Stimulated activated CD8-positive, alpha-beta memory T cell treated with anti-CD3 and anti-CD28 coated beads, Interleukin-4, amount 100 ng/mL, for 4 hours (primary cell): ENCODE measurements at places on chromosomes 13 and 19.

DNA sequence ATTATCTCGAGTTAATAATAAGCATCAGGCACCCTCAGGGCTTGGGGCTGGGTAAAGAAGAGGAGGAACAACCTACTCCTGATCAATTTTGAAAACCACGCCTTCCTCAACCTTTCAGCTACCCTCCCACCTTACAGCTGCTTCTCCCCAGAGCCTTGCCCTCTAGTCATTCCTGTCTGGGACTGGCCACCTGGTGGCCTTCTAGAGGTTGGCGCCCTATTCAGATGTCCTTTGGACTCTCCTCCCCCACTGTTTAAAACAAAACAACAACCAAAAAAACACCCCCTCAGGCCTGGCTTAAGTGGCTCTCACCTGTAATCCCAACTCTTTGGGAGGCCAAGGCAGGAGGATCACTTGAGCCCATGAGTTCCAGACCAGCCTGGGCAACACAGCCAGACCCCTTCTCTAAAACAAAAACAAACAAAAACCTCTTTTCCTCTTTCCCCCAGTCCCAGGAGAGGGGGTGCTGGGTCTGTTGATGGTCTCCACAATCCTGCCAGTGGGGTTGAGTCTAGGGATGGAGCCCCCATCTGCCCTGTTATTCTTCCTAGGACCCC, 62.3 kb downstream of the CCDC70 start:
- no peak for DNase-seq

DNA sequence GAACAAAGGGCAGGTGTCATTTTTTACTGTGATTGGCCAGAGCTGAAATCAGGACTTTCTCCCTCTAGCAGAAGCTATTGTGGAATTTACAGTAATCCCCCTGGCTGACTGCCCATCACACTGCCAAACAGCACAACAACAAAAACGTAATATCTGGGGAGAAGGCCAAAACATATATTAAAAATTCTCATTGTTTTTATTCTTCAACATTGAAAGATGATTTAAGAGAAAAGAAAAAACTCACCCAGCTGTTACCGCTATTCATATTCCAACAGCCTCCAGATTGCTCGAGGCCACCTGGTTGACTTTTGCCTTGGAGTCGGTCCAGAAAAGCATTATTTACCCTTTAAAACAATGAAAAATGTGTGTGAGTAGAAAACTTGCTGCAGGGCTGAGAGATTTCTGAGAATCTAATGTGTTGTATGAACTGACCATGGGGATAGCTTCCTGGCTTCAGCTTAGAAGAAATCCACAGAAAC, 97.2 kb downstream of the EPSTI1 start:
- no peak for DNase-seq

- DNase-seq, result no peak
These were observed 599 bp upstream of the ZNF784 start for GRCh38 chr19:55625004-55625326.

- DNase-seq, result no peak
These were observed 15.9 kb downstream of the MLLT1 start for GRCh38 chr19:6263735-6264444.

- DNase-seq, result no peak
These were observed at the start of gene WTIP for GRCh38 chr19:34480971-34481841. TSS of gene WTIP (plus strand) at chr19:34481758. CDS start at chr19:34481975, 217 bp downstream.

- DNase-seq, result no peak
These were observed 17.8 kb upstream of the CACNG8 start for GRCh38 chr19:53944933-53945332.

- DNase-seq, result peak; percentile 8
These were observed 1.8 kb downstream of the ETHE1 start for GRCh38 chr19:43524922-43525835.

DNA sequence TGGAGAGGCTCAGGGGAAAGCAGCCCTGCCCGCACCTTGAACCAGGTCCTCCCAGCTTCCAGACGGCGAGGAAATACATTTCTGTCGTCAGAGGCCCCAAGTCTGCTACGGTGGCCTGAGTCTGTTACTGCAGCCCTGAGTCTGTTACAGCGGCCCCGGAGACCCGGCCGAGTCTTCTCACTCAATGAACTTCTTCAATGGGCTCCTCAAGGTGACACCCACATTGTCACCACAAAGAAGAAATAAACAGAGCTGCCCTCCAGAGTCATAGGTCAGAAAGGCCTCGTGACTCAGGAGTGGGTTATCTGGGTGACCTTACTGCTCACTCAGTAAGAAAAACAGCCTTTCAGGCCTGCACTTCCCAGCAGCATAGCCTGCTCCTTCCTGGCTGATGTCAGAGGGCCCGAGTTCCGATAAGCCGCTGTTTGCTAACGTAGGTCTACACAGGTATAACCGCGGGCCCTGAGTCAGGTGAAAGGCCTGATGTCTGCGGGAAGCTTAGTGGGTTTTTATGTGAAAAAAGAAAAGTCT, 66.9 kb upstream of the TM9SF2 start:
- DNase-seq, result peak; percentile 52

GRCh38 chr19:3670796-3671679, 29.2 kb downstream of the PIP5K1C start:
- no peak for DNase-seq

GRCh38 chr19:37963190-37963936, 56.4 kb downstream of the SIPA1L3 start:
- no peak for DNase-seq

DNA sequence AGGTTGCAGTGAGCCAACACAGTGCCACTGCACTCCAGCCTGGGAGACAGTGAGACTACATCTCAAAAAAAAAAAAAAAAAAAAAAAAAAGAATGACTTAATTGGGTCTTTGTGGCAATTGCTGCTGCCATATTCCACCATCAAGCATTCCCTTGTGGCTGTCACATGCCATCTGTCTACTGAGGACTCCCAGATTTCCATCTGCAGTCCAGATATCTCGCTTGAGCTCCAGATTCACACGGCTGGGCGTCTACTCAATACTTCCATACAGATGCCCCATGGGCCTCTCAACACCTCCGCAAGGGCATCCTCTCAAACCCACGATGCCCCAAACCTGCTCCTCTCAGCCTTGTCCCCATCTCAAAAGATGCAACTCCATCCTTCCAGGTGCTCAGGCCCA, 12.9 kb downstream of the TMEM143 start:
- DNase-seq, result no peak

- no peak for DNase-seq
These were observed 17.2 kb upstream of the USPL1 start for GRCh38 chr13:30600496-30600895.

GRCh38 chr13:93774506-93774905, 547.9 kb downstream of the GPC6 start:
- no peak for DNase-seq

DNA sequence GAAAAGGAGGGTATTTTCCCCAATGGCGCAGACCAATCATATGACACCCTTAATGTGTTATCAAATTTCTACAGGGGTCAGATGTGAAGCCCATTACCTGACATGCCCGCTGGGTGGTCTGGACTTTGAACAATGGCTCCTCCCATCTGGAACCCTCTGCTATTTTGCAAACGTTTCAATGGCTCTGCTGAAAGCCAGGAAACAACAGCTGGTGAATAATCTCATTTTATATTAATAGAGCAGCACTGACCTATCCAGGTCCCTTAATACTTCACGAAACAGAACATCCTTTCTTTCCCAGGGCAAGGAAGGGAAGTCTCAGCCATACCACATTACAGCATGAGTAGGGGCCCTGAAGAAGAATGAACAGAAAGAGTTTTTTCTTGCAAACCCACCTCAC, 20.3 kb upstream of the KPNA3 start:
- no peak for DNase-seq

DNA sequence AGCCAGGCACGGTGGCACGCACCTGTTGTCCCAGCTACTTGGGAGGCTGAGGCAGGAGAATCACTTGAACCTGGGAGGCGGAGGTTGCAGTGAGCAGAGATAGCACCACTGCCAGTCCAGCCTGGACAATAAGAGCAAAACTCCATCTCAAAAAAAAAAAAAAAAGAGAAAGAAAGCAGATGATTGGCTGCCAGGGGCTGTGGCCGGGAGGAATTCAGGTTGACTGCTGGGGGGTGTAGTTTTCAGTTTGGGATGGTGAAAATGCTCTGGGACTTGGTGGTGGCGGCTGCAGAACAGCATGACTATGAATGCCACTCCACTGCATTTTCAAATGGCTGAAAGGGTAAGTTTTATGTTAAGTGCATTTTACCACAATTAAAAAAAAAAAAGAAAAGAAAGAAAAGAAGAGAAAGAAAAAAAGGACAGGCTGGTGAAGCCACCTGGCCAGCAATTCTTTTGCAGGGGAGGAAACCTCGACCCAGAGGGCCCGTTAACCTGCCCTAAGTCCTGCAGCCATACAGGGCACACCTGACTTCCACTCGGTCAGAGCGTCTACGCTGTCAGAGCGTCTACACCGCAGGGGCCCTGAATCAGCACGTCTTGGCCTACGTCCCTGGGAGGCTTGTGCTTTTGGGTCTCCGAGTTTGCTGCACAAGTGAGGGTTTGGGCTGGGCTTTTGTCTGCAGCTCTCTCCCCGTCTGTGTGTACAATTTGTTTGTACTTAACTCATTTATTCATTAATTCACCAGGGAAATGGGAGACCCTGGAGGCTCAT, 3.6 kb downstream of the ISOC2 start:
- no peak for DNase-seq

- DNase-seq, result no peak
These were observed 5.6 kb upstream of the CCDC70 start for GRCh38 chr13:51856027-51856736.

DNA sequence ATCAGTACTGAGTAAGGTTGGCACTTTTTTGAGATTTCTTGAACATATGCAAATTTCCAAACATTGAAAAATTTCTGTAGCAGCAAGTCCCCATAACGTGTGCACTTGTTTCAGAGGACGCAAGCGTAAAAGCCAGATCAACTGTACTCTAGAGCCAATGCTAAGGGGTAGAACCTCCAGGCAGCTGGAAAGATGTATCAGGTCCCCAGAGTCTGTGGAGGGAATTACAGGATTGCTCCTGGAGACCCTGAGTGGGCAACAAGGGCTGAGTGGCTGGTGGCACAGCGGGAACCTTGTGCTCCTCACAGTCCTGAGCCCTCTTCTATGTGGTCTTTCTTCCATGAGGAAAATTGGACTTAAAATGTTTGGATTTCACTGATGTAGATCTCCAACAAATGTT, 53.9 kb upstream of the AMER2 start:
- DNase-seq, result no peak

GRCh38 chr19:10896851-10897526, 25.6 kb downstream of the CARM1 start:
- no peak for DNase-seq

GRCh38 chr13:97914540-97914939, 38.9 kb upstream of the IPO5 start:
- DNase-seq, result no peak

- no peak for DNase-seq
These were observed 9.9 kb upstream of the PRODH2 start for GRCh38 chr19:35822579-35822978.

DNA sequence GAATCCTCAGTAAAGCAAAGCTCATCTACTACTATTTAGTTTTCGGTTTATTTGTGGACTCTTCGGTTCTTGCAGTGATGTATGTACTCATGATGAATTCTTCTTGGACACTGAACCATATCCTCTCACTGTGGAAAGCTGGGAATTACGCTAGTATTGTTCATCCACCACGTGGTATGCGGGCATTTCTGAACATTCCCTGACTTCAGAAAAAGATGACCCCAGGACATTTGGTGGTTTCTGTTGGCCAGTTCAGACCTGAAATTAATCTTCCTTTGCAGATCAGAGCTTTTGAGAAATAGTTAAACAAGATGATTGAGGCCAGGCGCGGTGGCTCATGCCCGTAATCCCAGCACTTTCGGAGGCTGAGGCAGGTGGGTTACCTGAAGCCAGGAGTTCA, 25.3 kb upstream of the FBN3 start:
- DNase-seq, result no peak

GRCh38 chr13:50452756-50453155, 390.7 kb downstream of the DLEU7 start:
- no peak for DNase-seq

GRCh38 chr19:19743176-19743575, 10.3 kb upstream of the ZNF14 start:
- DNase-seq, result no peak

GRCh38 chr13:94798738-94799137, 86.4 kb upstream of the SOX21 start:
- no peak for DNase-seq

DNA sequence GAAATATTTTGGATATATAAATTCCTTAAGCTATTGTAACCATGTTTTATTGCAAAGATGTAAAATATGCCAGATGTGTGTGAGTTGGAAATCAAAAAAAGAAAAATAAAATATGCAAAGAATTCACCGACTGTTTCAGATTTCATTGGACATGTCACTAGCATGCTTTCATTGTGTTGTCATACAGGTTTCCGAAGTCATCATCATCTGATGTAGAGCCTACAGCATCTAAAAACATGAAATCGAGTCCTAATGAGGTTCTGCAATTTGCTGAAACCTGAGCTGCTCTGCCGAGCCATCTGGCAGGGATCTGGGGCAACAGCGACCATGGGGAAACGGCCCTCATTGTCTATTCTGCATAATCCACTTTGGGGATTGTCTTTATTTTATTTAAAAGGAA, 196.1 kb upstream of the MAB21L1 start:
- DNase-seq, result no peak

DNA sequence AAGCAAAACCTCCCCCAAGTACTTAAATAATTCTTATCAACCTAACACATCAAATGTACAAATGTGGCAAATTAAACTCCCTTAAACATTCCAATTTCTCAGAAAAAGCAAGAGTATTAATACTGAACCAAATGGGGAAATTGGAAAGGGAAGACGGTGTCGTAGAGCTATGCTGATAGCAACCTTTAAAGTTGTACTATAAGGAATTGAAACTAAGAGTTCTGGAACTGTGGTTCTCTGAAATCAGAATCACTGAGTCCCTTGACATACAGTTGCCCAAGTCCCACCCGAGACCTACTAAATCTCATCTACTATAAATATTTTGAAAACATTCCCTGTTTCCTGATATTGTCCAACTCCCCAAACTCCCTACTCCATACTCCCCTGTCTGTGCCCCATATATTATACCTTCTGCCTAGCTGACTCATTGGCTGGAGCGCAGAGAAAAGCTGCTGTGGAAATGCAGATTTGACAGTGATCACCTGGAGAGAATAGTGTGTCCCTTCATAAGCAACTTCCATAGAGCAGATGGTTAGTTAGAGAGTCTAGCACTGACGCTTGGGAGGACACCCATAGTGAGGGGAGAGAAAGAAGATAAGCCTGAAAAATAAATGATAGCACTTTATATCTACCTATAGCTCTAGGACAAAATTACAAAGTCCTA, 51.4 kb upstream of the ITM2B start:
- DNase-seq, result no peak

GRCh38 chr19:33393286-33394005, 19.9 kb downstream of the CEBPG start:
- no peak for DNase-seq

DNA sequence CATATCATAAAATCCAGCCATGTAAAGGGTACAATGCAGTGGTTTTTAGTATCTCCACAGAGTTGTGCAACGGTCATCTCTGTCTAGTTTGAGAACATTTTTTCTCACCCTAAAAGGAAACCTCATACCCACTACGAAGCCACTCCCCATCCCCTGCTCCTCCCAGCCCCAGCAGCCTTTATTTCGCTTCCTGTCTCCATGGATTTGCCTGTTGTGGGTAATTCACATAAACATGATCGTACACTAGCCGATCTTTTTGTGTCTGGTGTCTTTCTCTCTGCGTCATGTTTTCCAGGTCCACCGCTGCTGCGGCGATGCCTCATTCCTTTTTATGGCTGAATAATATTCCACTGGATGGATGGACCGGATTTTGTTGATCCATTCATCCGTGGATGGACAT, 28.6 kb downstream of the BICRA start:
- DNase-seq, result no peak
